ENCODE measurements at places on chromosomes 5 and 9.

DNA sequence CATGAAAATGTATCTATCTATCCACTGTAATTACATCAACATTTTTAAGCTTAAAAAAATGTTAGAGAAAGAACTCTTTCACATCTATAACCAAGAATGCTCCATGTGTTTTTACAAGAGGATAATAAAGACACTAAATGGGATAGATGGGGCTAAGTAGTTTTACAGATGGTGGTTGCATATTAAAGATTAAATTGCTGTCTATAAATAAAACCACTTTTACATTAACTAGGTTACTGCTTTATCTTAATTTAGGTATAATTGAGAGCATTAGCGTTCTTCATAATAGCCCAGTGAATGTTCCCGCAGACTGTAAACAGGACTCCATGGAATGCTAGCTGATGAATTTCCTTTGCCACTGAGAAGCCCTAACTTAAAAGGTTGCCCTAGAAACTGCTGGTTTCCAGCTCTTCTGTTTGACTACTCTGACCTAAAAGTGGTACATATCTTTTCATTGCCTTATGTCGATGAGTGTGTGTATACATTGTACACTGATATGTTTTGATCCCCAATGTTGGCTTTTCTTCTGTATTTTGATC, 117.9 kb downstream of the SGCD start:
- no peak for DNase-seq

- no peak for DNase-seq
Measured at GRCh38 chr5:153445875-153446579, 44.4 kb upstream of the GRIA1 start.

- no peak for DNase-seq
Measured at GRCh38 chr5:119582987-119583386, 46.4 kb upstream of the FAM170A start.

GRCh38 chr5:152523964-152524363, 118.9 kb upstream of the NMUR2 start:
- DNase-seq, result no peak

DNA sequence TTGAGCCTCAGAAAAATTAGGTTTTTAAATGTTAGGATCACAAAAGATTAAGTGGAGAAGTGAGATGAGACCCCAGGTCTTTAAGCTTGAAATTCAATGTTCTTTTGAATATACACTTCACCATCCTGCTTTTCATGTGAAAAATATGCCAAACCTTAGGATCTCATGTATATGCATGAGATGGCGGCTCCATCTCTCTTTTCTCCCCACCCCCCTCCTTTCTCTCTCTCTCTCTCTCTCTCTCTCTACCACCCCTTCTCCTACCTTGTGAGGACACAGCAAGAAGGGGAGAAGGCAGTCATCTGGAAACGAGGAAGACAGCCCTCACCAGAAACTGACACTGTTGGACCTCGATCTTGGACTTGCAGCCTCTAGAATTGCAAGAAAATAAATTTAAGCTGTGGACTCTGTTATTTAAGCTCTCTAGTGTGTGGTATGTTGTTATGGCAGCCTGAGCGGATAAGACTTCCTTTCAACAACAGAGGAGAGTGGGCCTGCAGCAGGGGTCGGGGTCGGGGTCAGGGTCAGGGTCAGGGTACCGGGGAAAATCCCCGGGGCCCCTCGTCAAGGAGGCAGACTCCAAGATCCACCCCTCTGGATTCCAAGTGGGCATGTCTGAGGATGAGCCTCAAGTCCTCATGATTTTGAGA, 16.4 kb upstream of the ALDH1B1 start:
- DNase-seq, result no peak

DNA sequence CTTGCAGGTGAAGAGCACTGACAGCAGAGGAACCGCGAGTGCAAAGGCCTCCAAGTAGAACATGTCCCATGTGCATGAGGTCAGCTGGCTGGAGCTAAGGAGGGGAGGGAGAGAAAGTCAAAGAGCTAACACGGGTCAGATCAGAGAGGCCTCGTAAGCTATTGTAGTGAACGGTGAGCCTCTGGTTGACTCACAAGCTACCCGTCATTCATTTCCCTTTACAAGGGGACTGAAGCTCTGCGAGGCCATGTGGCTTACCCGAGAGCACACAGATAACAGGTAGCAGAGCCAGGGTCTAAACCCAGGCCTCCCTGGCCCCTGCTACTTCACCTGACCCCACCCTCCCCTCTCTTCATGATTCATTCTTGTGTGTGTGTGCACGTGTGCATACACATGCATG, 152.7 kb upstream of the ADRA1B start:
- no peak for DNase-seq

- no peak for DNase-seq
Measured at GRCh38 chr5:128144491-128144890, 60.9 kb downstream of the SLC12A2 start.

DNA sequence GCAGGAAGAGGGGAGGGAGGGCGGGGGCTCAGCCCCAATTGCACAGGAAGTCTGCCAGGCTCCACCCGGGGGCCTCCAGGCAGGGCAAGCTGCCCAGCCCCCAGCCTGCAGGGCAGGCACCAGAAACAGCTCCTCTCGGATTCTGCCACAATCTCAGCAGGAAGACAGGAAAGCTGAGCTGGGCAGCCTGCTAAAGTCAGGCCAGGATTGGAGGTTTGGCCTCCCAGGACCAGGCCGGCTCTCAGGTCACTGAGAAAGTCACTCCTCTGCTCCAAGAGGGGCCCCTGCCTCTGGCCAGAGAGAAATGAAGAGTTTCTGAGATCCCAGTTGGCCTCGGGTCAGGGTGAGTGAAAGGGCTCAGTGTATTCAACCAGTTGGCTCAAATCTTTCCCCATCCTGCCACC, 54.6 kb upstream of the STXBP1 start:
- no peak for DNase-seq

DNA sequence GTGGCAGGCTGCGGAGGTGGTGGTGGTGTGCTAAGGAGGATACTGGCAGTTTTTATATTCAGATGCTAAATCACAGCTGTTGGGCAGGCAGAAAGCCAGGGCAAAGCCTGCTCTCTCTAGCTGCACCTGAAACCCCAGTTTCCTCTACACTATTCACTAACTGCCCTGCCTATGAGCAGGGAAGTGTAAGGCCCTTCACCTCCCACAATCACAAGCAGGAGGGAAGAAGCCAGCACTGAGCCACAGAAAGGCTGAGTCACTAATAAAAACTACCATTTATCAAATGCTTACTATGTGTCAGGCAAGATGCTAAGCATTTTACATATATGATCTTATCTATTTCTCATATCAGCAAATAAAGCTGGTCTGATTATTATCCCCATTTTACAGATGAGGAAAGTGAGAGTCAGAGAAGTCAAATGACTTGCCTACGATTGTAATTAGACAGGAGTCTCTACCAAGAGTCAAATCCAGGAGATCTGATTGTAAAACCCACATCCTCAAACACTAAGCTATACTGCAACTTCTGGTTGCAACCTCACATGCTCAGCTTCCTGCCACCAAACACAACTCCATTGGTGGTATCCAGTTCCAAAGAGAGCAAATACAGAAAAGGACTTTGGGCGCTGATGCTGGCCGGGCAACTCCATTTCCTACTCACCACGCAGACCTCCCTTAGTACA, 17.7 kb upstream of the IL6ST start:
- DNase-seq, result no peak

DNA sequence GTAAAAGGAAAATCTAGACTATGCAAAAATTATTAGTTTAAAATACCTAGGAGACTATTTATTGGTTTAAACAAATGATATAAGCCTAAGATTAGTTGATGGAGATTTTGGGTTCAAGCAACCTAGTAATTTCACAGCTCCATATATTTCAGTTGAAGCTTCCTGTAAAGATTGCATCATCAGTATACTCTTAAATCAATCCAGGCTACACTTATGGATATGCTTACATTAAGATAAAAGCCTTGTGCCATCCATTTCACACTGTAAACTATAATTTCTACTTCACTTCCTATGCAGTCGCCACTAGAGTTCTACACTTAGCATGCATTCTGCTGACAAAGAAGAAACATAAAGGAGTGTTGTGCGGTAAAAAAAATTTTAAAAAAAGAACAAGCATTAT, 7.3 kb upstream of the LIX1 start:
- DNase-seq, result no peak

- DNase-seq, result no peak
Measured at GRCh38 chr5:133727636-133728035, 115.3 kb upstream of the FSTL4 start.

DNA sequence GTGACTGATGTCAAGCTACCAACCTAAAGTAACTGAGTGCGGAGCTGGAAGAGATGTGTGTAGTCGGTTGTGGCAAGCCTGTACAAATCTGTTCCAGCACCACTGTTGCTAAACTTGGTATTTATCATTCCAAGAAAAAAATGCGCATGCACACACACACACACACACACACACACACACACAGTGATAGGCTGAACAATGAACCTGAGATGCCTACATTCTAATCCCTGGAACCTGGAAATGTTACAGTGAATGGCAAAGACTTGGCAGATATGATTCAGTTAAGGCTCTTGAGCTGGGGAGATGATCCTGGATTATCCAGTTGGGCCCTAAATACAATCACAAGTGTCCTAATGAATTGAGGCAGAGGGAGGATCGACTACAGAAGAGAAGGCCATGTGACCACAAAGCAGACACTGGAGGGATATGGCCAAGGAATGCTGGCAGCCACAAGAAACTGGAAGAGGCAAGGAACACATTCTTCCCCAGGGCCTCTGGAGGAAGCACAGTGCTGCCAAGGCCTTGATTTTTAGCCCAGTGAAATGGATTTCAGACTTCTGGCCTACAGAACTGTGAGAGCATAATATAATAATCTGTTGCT, 49.7 kb upstream of the LHFPL2 start:
- no peak for DNase-seq

- DNase-seq, result no peak
Measured at GRCh38 chr5:147472664-147473475, 37.0 kb downstream of the DPYSL3 start.

GRCh38 chr9:93893899-93894690, 61.1 kb downstream of the BARX1 start:
- DNase-seq, result no peak

- no peak for DNase-seq
Measured at GRCh38 chr9:107874591-107875369, 385.2 kb upstream of the KLF4 start.
